Brain microvascular endothelial cell (primary cell): ENCODE measurements at places on chromosomes 3 and 15.

DNA sequence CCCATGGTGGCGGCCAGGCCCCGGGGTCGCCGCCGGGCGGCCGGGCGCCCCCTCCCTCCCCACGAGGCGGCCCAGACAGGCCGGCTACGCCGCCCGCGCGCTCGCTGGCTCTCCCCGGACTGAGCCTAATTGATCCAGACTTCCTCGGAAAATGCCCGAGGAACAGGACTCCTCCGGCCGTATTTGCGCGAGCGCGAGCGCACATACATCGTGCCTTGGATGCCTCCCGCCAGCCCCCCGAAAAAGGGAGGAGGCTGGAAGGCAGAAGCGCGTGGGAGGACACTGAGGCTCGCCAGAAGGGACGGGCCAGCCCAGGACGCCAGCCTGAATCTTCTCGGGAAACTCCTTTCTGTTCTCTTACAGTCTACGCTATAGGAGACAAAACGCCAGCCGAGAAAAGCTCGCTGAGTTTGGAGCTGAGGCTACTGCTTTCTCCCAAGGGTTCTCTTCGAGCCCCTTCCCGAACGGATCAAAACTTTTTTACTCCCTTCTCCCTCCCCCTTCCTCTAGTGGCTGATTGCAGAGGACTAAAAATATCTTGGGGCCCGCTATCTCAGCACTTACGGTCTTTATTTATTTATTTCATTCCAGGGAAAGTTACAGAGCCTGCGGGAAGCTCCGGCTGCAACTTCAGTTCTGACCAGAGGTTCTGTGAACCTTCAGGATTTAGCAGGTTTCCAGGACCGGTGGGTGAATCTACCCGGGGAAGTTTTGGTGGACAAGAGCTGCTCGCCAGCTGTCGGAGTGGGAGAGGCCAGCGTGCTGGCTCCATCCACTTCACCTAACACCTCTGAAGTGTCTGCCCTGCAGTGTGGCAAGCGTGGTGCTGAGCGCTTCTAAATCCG, at the start of gene PDZRN3:
TSS of gene PDZRN3 (minus strand) at position 121 of the 845 bp plus-strand sequence.
- peak; percentile 59 for DNase-seq

GRCh38 chr3:114093596-114093995, 37.1 kb downstream of the QTRT2 start:
- peak; percentile 81 for DNase-seq

- DNase-seq, result no peak
Observed at GRCh38 chr15:70698426-70698825, 64.9 kb downstream of the UACA start.

DNA sequence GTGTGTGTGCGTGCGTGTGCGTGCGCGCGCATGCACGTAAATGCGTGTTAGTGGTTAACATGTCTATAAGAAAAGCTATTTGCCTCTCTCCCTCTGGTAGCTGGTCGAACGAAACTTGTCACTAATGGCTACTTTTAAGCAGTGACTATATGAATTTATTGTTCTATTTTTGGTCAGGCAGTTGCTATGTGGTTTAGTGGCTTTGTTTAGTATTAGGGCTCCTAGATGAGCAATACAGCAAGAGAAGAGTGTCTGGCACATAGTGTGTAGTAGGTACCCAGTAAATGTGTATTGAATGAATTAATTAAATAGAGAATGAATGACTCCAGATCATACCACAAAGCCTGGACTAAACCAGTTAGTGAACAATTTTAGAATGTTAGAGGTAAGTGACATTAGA, 171.6 kb downstream of the PPM1L start:
- no peak for DNase-seq

DNA sequence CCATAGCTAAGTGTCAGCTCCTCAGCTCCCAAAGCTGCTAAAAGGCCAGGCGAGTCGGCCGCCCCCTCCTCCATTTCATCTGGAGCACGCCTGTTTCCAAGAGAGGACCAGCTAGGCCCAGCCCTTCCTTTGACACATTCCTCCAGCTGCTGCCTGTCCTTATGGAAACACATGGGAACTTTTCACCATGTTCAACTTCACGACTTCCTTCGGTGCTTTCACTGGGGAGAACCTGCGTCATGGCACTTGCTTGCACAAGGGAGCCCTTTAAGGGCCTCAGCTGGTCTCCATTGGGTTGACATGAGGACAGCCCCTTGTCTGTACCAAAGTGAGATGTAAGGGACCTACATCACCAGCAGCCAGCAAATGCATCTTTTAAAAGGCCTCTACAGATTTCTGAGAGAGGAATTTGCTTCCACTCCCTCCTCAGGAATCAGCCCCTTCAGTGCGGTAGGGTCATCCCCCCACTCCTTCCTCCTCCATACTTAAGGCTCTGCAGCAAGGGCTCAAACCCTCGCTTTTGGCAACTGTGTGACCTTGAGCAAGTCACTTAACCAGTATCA, 2.1 kb downstream of the MAGI1 start:
- peak; percentile 20 for DNase-seq

DNA sequence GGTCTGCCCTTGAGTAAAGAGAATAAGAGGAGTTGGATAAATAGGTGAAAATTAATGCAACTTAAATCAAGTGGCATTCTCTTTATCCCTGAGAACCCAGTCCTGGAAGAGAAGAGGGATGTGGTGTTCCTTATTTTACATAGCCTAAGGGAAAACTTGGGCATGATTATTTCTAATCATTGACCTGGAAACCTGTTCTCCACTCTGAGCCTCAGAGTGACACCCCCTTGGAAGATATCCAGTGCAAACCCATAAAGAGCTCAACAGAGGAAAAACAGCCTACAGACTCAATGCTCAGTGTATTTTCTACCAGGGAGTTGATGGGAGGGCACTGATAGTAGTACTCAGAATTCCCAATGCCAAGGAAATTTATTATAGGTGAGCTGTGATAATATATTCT, 22.0 kb downstream of the SLC15A2 start:
- no peak for DNase-seq

GRCh38 chr3:30222441-30222840, 384.0 kb upstream of the TGFBR2 start:
- peak; percentile 35 for DNase-seq
